Stimulated activated CD4-positive, alpha-beta T cell treated with anti-CD3 and anti-CD28 coated beads, TNF-alpha, amount 100 ng/mL, for 1 hour (primary cell): ENCODE measurements at places on chromosomes 3 and 15.

DNA sequence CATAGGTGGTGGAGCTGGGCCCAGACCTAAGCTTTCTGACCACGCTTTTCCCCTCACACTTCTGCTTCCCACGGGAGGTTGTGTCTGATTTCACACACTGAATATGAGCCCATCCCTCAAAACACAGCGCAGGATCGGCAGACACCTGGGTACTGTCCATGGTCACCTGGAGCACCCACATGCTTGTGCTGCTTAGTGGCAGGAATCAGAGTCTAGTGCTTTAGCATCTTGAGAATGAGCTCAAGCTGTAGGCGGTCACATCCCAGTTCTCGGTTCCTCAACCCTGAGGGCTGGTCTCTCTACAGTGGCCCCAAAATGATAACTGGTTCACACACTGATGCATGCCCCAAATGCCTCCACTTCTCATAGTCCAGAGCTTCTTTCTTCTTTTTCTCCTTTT is 111.0 kb downstream of the SEMA5B start:
- DNase-seq = no peak

DNA sequence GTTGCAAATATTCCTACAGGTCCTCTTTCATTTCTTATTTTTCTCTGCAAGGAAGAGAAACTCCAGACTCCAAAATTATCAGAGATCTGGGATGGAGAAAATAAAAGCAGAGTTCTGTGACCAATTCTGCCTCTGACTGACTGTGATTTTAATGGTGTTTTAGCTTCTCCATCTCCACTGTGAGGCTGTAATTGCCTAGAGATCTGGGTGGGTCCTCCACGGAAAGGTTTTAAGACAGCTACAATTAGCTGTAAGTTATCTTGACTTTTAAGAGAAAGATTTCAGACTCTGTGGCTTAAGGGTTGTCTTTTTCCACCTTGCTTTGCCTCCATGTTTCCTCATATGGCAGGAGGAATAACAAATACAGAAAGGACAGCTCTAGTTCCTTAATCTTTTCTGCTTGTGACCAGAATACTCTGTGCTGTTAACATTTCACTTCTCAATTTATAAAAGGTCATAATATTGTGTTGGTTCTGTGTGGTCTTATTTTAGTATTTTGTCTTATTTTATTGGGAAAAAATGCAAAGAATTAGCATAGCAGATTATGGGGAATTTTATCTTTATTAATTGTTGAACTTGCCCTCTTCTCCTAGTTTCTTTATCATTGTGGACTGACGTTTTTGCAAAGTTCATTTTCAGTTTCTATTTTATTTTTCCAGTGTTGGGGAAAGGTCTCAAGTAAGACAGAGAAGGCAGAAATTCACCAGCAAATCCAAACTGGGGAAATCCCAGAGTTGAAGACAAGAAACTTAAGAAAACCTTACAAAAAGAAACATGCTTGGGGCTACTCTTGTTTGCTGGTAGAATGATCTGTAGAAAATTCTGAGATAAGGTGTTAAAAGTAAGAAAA is 157.9 kb downstream of the RAP2B start:
- no peak for DNase-seq

DNA sequence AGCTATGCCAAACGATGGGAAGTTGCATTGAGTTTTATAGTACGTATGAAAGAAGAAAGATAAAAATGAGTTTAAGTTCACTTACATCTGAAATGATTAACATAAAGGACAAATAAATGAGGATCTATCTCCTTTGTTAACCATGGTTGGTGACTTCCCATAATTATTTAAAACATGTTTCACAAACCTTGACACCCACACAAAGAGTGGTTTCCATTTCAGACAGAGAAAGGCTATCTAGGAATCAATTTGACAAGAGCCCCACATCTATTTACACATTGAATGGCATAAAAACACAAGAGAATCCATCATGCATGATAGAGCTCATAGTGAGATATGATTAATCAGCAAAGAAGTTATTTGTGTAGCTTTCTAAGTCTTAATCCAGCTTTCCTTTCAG is 14.2 kb upstream of the MTMR10 start:
- DNase-seq = no peak

GRCh38 chr15:89576417-89576773 is 1.1 kb downstream of the TICRR start:
- DNase-seq = no peak

DNA sequence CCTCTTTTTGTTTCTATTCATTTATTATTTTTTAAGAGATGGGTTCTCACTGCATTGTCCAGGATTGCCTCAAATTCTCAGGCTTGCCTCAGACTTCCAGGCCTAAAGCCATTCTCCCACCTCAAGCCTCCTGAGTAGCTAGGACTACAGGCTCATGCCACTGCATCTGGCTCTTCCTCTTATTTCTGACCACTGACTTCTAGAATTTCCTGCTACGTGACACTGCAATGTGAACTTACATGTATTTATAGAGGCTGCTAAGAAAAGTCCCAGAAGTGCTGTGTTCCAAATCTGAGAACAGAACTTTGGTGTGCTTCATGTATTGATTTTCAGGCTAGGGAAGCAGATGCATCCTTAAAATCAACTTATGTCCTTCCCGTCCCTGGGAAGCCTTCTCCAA is 407.4 kb downstream of the RSL24D1 start:
- DNase-seq = no peak

DNA sequence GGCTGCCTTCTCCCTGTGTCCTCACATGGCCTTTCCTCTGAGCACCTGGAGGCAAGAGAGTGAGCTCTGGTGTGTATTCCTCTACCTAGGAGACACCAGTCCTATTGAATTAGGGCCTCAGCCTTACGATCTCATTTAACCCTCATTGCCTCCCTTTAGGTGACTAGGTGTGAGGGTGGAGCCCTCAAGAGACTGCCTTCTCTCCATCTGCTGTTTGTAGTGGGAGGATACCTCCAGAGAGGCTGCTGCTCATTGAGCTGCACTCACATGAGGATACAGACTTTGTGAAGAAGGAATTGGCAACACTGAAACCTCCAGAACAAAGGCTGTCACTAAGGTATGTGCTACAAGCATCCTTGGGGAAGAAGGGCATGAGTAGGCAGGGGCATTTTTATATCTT is at the start of gene CCR8:
TSS of gene CCR8 (plus strand) at position 217 of the 400 bp plus-strand sequence. CDS start 2,623 bp downstream, outside the sequence.
- DNase-seq = no peak

DNA sequence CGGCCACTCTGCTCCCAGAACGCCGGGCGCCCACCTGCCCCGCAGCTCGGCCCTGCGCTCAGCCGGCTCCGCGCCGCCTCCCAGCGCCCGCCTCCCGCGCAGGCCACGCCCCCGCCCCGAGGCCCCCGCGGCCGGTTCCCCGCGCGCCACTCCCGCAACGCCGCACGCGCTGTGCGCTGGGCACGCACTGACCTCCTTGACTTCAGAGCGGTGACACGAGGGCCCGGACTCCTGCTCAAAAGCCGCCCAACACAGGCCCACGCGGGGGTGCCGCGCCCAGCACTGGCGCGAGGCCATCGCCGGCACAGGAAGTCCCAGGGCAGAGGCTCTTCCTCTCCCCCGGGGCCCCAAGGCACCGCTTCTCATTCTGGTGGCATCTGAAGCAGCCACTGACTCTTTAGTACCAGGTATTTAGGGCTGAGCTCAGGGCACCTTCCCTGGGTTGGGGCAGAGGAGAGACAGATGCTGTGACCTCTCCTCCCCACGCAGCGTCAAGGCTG is 12.4 kb downstream of the TNK2 start:
- DNase-seq = peak; percentile 59

GRCh38 chr3:61872077-61872706 is 310.8 kb downstream of the PTPRG start:
- no peak for DNase-seq

GRCh38 chr15:26773067-26773877 is 406 bp upstream of the GABRB3 start:
- no peak for DNase-seq

DNA sequence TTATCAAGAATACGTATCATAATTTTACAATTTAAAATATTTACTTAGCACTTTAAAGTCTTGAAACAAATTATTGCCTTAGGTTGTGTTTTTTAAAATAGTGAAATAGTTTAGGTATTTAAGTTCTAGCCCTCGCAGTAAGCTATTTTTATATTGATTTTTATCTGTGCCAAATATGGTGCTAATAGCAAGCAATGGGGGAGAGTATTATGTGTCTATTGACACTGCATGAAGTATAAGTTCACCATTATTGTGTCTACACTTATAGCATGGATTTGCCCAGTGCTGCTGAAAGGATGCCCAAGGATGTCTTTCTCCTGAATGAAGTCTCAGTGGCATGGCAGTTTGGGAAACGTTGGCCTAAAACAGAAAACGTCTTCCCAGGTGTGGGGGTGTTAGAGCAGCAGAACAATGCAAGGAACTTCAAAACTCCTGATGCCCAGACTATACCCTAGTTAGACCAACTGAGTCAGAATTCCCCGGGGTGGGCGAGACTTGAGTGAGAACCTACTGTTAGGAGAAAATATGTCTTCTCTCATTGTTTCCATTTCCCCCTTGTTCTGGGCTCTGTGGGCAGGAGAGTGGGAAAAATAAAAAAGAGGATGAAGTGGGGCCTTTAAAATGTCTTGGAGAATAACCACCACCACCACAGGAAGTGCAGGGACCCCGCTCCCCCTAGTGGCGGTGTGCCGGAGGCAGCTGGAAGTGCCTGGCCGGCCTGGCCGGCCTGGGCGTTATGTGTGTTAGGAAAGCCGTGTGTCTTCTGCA is 104.2 kb upstream of the SLC7A14 start:
- DNase-seq = no peak

- no peak for DNase-seq
Measured at GRCh38 chr3:352599-352998, 156.0 kb downstream of the CHL1 start.

DNA sequence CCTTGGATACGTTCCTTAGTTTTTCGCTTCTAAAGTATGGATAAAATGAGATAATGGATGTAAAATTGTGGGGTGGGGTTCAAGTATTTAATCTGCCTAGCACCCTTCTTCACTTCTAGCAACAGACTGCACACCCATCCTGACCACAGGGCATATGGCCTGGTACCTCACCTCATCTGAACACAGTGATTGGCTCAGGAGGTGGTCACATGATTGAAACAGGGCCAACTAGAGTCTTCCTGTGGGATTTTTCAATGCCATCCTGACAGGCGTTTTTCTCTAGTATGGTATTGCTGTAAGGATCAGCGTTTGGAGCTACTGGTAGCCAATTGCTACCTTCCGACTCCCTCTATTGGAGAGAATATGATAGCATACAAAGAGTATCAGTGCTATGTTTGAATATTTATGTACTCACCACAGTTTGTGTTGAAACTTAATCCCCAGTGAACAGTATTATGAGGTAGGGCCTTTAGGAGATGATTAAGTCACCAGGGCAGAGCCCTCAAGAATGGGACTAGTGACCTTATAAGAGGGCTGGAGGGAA is 172.2 kb downstream of the PPM1L start:
- no peak for DNase-seq

GRCh38 chr15:90750186-90750585 is 33.0 kb downstream of the BLM start:
- DNase-seq = no peak

DNA sequence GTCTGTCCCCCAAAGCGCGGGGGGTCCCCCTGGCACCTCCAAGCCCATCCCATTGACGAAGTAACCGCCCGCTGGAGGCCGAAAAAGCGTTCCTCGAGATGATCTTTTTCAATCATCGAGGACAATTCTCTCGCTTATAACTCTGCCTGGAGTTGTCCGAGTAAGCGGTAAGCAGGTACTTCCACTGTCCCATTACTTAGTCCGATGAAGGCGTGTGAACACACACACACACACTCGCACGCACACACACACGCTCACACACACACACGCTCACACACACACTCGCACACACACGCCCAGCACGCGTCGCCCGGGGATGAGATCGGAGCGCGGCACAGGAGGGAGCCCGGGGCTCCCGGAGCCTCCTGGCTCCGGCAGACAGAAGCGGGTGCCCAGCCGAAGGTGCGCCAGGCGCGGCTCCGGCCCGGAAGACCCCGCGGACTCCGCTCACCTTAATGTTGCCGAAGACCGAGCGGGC is 430 bp downstream of the SLCO2A1 start:
- no peak for DNase-seq

- no peak for DNase-seq
Measured at GRCh38 chr3:87132801-87133200, 94.3 kb upstream of the CHMP2B start.

GRCh38 chr3:56985460-56985859 is 75.0 kb upstream of the SPATA12 start:
- DNase-seq = no peak

GRCh38 chr3:42691816-42692666 is 6.7 kb downstream of the KLHL40 start:
- no peak for DNase-seq

- DNase-seq = no peak
Measured at GRCh38 chr3:43496740-43497375, 125.0 kb downstream of the ANO10 start.

- no peak for DNase-seq
Measured at GRCh38 chr3:123432832-123433523, 15.9 kb downstream of the ADCY5 start.

GRCh38 chr3:47163169-47164006 is 525 bp downstream of the SETD2 start:
- DNase-seq = peak; percentile 9

- DNase-seq = no peak
Measured at GRCh38 chr15:67035886-67036285, 29.5 kb upstream of the SMAD3 start.

- DNase-seq = no peak
Measured at GRCh38 chr3:122066331-122067213, 11.4 kb downstream of the CD86 start.

DNA sequence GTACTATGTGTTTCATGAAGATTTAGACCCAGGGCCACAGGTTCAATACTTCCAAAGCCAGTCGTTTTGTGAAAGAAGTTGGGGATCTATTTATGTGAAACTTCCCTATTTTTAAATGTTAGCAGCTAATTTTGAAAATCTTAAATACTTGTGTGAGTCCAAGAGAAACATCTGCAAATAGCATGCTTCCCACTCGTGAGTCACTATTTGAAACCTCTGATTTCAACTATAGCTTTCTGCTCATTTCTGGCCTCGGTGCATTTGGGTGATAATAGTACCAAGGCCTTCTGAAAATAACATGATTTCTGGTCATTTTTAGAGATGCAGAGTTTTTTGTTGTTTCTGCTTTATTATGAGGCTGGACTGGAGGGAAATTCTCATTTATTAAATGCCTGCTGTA is 110.0 kb downstream of the OPA1 start:
- DNase-seq = no peak

GRCh38 chr15:63448266-63448665 is 56.1 kb upstream of the USP3 start:
- DNase-seq = no peak

- DNase-seq = no peak
Measured at GRCh38 chr3:129402616-129403015, 25.8 kb downstream of the EFCAB12 start.
